ENCODE measurements at places on chromosomes 7 and 10.
A peak's percentile ranks its signal among the peaks of the same experiment; 100 is the strongest.

- no peak for DNase-seq
These were observed 25.2 kb downstream of the ARL5B start for GRCh38 chr10:18684416-18684815.

DNA sequence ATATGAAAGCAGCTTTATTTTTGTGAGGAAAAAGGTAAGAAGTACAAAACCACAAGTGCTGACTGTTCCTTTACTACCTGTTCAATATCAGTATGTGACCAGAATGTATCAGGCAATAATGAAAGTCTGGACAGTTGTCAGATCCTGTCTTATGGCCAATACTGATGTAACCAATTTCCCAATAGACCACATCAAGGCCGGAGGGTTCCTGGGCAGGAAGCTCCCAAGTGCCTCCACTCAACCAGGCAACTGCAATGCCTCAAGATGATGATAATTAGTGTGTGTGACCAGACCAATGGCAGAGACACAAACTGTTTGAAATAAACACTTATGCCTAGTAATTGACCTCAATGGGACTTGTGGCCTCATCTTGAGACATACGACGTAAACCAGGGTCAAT lies 149.4 kb upstream of the ASAH2 start:
- DNase-seq, result no peak

GRCh38 chr7:12949060-12949931 lies 261.9 kb downstream of the ARL4A start:
- no peak for DNase-seq

DNA sequence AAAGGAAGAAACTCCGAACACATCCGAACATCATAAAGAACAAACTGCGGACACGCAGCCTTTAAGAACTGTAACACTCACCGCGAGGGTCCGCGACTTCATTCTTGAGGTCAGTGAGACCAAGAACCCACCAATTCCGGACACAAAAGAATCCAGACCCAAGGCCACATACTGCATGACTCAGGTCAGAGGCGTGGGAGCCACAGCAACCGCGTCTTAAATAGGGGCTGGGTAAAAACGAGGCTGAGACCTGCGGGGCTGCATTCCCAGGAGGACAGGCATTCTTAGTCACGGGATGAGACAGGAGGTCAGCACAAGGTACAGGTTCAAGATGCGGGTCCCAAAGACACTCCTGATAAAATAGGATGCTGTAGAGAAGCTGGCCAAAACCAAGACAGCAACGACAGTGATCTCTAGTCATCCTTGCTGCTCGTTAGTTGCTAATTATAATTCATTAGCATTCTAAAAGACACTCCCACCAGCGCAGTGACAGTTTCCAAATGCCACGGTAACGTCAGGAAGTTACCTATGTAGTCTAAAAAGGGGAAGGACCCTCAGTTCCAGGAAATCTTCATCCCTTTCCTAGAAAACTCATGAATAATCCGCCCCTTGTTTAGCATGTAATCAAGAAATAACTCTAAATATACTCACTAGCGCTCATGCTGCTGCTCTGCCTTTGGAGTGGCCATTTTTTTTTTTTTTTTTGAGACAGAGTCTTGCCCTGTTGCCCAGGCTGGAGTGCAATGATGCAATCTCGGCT lies 19.3 kb downstream of the AP5Z1 start:
- no peak for DNase-seq

DNA sequence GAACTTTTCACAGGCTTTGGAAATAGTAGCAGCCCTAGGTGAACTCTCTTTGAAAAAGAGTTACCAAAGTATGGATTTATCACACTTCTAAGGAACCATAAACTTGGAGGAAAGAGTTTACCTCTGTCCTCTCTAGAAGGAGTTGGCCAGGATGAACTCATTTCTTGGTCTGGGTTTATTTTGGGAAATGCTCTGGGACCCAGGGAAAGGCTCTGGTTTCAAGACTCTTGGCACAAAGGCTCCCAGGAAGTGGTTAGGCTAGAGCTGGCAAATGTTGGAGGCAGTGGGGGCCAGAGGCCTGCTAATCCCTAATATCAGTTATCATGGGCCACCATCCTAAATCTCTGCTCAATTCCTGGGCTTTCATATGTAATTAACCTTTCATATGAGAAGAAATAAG lies 36.3 kb upstream of the CDK6 start:
- no peak for DNase-seq

- DNase-seq, result no peak
These were observed 607.2 kb upstream of the MGMT start for GRCh38 chr10:128859738-128860386.

- DNase-seq, result peak; percentile 27
These were observed 98.8 kb downstream of the SDK1 start for GRCh38 chr7:3399858-3400257.

DNA sequence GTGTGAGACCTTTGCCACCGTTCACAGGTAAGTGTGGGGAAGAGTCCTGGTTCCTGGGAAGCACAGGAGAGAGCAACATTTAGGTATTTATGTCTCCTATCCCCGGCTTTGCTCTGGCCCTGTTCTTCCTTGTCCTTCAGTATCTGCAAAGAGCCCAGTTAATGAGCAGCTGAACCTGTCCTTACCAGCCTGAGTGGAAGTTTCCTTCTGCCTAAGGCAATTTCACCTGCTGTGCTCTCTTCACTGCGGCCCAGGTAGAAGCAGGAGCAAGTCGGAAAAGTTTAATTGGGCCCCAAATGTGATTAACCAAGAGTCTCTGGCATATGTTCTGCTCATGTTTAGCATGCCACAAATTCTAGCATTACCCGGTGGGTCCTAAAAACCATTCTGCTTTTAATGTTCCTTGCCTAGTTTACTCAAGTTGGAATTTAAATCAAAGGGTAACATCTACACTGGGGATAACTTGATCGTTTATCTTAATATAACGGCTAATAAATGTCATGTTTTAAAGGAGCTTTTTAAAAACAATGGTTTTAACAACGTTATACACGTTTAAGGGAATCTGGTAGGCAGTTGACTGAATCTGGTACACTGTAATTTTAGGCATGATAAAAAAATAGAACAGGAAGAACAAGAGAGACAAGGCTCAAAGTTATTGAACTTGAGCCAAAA lies 817.1 kb downstream of the TYW1 start:
- no peak for DNase-seq

DNA sequence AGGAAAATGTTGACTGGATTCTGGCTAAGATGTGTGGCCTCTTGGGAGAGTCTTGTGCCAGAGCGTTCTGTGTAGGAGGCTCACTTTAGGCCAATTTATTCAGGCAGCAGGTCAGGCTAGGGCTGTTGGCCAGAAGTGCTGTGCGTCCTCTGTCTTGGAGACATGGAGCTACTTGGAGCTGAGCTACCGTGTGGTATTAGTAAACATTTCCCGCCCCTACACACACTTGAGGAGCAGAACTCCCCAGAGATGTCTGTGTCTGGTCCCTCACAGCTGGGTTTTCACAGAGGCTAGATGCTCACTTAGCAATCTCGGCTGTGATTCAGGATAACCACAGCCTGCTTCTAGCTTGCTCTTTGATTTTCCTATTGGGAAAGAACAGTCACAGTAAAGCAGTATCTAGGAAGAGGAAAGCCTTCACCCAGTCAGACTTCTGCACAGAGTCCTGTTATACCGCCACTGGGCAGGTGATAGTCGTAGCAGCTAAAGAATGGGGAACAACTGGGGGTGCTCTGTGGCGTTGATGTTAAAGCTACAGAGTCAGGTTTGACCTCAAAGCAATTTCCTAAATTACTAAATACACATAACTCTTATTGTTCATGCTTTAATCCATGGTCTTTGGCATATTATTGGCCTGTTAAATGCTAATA lies 86.7 kb downstream of the MDFIC start:
- DNase-seq, result peak; percentile 23

DNA sequence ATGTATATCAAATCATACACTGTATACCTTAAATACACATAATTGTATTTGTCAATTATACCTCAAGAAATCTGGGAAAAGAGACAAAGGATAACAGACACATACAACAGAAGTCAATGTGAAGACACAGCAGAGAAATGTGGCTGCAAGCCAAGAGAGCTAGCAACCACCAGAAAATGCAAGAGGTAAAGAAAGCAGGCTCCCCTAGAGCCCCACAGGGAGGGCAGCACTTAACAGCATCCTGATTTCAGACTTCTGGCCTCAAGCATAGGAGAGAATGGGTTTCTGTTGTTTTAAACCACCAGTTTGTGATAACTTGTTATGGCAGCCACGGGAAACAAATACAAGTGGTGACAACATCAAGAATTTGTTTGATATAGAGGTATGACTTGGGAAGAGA lies 1197.2 kb downstream of the SORCS1 start:
- DNase-seq, result no peak

- DNase-seq, result no peak
These were observed 55.3 kb downstream of the C7orf25 start for GRCh38 chr7:42856605-42856987.

DNA sequence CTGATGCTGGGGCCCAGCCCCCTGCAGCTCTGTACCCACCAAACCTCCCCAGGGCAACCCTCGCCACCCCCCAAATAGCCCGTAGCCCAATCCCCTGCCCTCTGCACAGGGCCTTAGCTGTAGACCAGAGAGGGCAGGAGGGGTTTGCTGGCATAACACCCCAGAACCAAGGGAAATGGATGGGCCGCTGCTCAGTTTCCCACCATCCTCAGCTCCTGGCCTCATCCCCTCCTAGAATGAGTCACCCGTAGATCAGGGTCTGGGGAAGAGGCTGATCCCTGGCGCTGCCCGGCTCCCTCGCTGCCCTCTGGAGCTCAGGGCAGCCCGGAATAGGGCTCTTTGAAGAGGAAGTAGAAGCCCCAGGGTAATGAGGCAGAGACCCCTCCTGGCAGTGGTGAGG lies 31.2 kb downstream of the LDB3 start:
- no peak for DNase-seq

DNA sequence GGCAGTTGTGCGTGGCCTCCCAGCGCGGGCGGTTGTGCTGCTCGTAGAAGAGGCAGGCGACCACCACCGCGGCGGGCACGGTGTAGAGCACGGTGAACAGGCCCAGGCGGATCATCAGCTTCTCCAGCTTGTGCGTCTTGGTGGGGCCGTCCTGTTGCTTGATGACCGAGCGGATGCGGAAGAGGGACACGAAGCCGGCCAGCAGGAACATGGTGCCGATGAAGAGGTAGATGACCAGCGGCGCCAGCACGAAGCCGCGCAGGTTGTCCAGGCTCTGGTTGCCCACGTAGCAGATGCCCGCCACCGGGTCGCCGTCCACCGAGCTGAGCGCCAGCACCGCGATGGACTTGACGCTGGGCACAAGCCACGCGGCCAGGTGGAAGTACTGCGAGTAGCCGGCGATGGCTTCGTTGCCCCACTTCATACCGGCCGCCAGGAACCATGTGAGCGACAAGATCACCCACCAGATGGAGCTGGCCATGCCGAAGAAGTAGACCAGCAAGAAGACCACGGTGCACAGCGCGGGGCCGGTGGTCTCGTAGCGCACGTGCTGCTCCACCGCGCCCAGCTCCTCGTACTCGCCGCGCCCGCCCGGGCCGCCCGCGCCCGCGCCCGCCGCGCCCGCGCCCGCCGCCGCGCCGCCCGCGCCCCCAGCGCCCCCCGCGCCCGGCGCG lies 2.2 kb downstream of the FZD8 start:
- peak; percentile 38 for DNase-seq

GRCh38 chr7:106521541-106521940 lies 139.4 kb downstream of the CCDC71L start:
- DNase-seq, result no peak

GRCh38 chr10:3754727-3755439 lies 30.1 kb downstream of the KLF6 start:
- no peak for DNase-seq

DNA sequence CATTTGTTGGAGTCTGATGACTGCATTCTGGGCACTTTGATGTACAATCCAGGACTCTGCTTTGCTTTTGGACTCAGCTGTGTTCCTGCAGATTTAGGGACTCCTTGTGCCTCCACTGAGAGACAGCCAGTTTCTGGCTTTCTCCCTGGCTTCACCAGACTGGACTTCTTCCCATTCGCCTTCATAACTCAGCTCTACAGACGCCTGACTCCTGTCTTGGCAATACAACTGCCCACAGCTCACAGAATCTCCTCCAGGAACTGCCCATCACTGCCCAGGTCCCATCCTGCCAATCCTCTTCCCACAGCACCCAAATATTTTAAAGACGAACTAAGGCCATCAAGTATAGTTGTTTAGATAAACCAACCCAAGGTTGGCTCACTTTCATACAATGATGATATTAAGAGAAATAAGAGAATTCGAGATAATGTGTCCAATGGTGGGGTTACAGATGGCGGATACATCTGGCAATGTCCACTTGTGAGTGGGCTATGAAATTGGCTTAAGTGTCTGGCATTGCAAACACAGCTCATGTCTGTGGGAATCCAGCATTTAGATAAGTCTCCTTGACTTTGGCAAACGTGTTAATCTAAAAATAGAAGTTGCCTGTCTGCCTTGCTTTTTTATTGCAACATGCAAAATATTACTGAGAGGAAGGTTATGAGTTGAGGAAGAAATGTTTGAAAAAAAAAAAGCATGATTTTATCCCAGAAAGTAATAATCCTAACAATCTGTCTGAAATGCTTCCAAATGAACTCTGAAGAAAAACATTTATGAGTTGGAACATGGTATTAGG lies 95.1 kb downstream of the ITGA8 start:
- no peak for DNase-seq

DNA sequence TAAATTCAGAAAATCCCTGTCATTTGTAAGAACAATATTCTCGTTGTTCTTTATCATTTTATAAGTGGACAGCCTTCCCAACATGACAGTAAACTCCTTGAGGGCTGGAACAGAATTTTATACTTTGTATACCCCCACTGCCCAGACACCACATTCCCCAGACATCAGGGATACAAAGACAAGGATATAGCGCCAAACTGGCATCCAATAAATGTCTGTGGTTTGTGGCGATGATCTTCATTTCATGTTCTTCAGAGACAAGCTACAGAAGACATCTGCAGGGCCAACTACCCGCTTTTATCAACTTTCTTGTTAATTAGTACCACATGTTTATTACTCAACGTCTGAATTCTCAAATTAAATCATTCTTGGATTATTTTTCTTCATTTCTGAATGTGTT lies 155.9 kb downstream of the ATE1 start:
- DNase-seq, result no peak

- no peak for DNase-seq
These were observed 9.6 kb upstream of the KIF5B start for GRCh38 chr10:32065856-32066255.

DNA sequence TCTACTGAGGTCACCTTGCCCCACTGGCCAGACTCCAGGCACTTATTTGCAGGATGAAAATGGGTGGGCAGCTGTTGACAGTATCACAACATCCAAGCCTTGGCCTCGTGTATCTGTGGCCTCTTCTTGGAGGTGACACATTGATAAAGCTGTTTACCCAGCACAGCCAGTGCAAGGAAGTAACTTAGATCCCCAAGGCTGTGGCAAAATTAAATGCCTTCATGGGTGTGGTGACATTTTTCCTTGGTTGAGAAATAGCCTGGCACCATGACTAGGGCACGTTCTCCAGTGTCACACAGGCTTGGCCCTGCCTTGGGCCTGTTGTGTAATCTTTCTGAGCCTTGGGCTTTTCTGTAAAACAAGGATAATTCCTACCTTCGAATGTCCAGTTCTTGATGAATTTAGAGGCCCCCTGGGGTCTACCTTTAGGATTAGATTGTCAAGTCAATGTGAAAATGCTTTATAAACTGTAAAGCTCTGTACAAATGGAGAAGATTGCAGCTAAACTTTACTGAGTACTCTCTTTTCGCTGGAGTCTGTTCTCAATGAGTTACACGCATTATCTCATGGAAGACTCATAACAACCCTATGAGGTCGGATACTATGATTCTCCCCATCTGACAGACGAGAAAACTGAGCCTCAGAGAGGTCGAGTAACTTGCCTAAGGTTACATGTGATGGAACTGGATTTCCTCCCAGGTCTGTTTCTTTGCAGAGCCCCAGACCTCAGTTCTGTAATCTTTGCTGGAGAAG lies 46.7 kb upstream of the LOXL4 start:
- DNase-seq, result no peak

- no peak for DNase-seq
These were observed 115.2 kb downstream of the EBF3 start for GRCh38 chr10:129848696-129849451.

All from B cell (primary cell).